Stimulated activated CD8-positive, alpha-beta memory T cell treated with anti-CD3 and anti-CD28 coated beads, Interleukin-7, amount 100 ng/mL, for 1 hour (primary cell): ENCODE measurements at places on chromosomes 4 and X.

- no peak for DNase-seq
Measured at GRCh38 chr4:146401274-146401673, 120.5 kb downstream of the SLC10A7 start.

DNA sequence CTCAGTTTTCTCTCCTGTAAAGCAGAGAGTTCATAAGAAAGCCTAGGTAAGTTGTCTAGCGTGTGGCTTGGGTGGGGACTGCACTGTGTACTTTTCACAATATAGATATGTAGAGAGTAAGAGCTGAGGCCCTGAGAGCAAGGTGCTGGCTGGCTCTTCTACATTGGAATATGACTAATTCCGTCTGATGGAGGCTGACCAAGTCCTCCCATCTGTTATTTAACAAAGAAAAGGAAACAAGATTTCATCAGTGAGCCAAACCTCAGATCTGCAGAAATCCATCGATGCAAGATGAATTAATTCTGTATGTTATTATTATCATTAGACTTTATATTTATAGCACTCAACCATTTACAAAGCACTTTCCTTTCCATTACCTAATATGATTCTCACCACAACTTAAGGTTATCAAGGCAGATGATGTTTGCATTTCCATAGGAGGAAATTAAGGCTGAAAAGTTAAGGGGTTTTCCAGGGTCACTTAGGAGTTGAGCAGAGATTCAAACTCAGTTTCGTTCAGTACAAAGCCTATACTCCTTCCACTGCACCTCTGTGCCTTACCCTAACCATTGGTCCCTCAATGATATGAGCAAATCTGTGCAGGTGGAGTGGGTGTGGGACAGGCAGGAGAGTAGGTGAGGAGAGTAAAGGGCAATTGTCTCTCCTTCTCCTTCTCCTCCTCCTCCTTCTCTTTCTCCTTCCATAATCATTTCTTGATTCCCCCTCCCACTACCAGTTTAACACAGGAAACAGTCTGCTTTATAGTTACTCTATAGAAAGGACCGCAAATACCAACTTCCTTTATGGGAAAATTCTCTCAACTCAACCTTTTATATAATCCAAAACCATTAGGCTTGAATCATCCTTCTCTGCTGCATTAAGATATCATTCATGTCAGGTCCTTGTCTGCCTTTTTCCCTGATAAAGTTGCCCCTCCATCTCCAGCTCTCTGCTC is 27.6 kb upstream of the SRD5A3 start:
- no peak for DNase-seq

GRCh38 chrX:81489987-81490386 is 288.1 kb downstream of the SH3BGRL start:
- DNase-seq, result no peak

- no peak for DNase-seq
Measured at GRCh38 chrX:5928224-5928623, 300.4 kb downstream of the NLGN4X start.

DNA sequence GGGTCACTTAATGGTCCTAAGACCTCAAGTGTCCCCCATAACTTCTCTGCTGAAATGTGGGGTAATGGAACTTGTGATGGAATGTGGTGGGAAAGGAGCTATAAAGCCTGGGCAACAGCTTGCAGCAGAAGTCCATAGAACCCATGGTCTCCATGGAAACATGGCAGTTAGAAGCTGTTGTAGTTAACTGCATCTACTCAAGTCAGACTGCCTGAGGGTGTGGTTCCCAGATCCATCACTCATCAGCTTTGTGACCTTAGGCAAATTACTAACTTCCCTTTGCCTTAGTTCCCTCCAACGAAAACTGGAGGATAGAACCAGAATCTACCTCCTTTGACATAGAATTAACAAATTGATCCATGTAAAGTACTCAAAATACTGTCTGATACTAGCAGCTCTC is 113.0 kb downstream of the SPATA18 start:
- DNase-seq, result no peak

DNA sequence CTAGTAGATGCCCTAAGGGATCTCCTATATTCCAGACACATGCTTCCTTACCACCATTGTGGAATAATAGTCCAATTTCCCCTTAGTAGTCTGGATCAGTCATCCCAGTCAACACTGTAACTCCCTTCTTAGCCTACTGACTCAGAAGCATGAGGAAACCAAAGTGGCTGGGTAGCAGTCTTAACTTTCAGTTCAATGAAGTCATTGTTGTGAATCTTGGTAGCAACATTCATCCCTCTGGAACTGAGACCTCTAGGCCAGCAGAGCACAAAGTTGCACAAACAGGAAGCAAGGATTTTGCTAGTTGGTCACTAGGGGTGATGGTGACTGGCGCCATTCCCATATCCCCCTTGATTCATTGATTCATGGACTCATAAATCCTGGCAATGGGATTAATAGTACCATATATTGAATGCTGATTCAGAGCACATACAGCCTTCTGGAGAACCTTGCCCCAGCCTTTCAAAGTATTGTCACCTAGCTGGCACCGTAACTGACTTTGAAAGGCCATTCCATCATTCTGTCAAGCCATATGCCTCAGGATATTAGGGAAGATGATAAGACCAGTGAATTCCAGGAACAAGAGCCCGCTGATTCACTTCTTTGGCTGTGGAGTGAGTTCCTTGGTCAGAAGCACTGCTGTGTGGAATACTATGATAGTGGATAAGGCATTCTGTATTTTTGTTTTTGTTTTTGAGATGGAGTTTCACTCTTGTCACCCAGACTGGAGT is 19.7 kb upstream of the GPAT3 start:
- no peak for DNase-seq
